ENCODE measurements at places on chromosomes 6 and 20. TPM values are rescaled to one million over a fixed set of nuclear protein-coding genes. Genes with fewer than 3 reads are reported as not detected.
A peak's percentile ranks its signal among the peaks of the same experiment; 100 is the strongest.

DNA sequence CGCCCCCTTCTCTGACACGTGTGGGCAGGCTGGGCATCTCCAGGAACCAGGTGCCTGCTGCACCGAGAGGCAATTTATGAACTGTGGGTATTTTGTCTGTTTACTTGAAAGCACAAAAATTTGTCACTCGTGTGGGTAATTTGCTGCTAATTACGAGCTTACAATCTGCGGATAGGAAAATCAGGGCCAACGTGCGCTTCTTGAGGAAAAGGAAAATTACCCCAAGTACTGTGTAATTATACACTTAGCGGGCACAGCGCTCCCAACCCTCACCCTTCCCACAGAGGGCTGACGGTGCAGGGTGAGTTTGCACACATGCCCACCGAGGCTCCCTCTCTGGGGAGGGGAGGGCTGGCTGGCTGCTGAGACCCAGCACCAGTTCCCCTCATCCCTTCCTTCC lies 25.3 kb upstream of the MDGA1 start:
- no peaks in the 10 kb centered on the region for H3K36me3 ChIP-seq
- no peak overlapping the region for H3K4me3 ChIP-seq
- H3K4me1 ChIP-seq = peaks cover 5% of the 10 kb centered on the region
- H3K27ac ChIP-seq = no peak overlapping the region
- no peak for DNase-seq

The MAP7 gene
- 1.5 TPM for total RNA-seq

The TRIM15 gene
- total RNA-seq = not detected

GRCh38 chr6:125491860-125492618 lies 190.3 kb upstream of the HDDC2 start:
- H3K27ac ChIP-seq = no peak overlapping the region
- no peak overlapping the region for H3K4me3 ChIP-seq
- no peaks in the 10 kb centered on the region for H3K36me3 ChIP-seq
- no peak for DNase-seq

The PLCB4 gene
- 13.7 TPM for total RNA-seq

DNA sequence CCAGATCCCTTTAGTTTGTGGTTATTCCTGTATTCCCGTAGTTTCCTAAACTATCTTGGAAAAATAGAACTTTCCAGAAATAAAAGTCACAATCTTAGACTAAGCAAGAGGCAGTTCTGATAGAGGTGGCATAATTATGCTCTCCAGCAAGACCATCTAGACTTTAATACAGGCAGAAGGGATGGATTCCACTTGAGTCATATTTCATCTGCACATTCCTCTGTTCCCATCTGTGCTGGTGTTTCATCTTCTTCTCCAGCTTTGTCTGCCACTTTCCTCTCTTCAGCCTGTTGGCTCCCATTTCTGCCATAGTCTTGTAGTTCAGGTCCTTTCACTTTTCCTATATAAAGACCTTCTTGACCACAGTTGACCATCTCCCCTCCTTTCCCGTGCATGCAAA lies 102.9 kb downstream of the SOBP start:
- H3K36me3 ChIP-seq = no peaks in the 10 kb centered on the region

- DNase-seq = peak; percentile 40
- H3K27me3 ChIP-seq = no peaks in the 10 kb centered on the region
- no peak overlapping the region for H3K27ac ChIP-seq
- no peaks in the 10 kb centered on the region for H3K4me1 ChIP-seq
- no peak overlapping the region for H3K4me3 ChIP-seq
- no peaks in the 10 kb centered on the region for H3K36me3 ChIP-seq
Measured at GRCh38 chr6:47743744-47744143, 38.1 kb upstream of the OPN5 start.

- no peak overlapping the region for H3K27ac ChIP-seq
- DNase-seq = no peak
- H3K36me3 ChIP-seq = no peaks in the 10 kb centered on the region
- no peaks in the 10 kb centered on the region for H3K4me1 ChIP-seq
- no peak overlapping the region for H3K4me3 ChIP-seq
Measured at GRCh38 chr6:30013291-30013922, 47.7 kb upstream of the POLR1H start.

GRCh38 chr6:14510038-14510437 lies 392.5 kb downstream of the CD83 start:
- H3K4me3 ChIP-seq = no peak overlapping the region
- no peaks in the 10 kb centered on the region for H3K4me1 ChIP-seq
- H3K27me3 ChIP-seq = no peaks in the 10 kb centered on the region

- H3K4me1 ChIP-seq = no peaks in the 10 kb centered on the region
- no peak overlapping the region for H3K27ac ChIP-seq
- no peaks in the 10 kb centered on the region for H3K36me3 ChIP-seq
- H3K4me3 ChIP-seq = no peak overlapping the region
- H3K27me3 ChIP-seq = no peaks in the 10 kb centered on the region
Measured at GRCh38 chr20:18728870-18729224, 84.7 kb upstream of the SCP2D1 start.

Measured in fibroblast of lung (primary cell).